CD4-positive, alpha-beta T cell treated with Interleukin-1 beta for 1 hour (primary cell): ENCODE measurements at places on chromosomes 5 and 9.

DNA sequence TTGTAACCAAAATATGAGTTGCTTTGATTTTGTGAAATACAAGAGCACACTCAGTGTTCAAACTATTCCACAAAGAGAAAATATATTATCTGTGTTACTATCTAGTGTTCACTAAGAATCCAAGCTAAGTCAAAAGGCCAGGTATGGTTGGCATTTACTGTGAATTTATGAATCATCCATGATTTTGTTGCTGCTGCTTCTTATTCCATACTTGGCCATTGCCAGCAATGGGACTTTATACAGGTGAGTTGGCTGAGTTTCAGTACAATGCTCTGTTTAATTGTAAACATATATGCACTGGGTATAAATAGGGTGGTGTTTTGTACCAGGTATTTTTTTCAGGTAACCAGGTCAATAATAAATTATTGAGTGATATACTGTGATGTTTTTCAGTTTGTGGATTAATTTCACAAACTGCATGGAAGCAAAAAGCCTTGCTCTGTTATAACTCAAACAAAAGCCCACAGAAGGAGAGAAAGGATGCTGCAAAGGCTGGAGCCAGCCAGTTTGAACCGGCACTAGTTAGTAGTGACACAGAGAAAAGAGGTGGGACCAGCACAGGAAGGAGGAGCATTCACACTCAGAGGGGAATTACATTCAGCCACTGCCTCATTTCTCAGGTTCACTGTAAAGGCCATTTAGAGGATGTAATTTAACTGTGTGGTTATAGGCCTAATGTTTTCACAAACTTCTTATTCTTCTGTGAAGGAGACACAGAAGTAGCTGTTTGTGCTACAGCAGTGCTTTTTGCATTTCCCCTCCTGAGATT, 381.8 kb downstream of the ADGRV1 start:
- DNase-seq: peak; percentile 41

GRCh38 chr5:91418158-91418557, 35.0 kb upstream of the ARRDC3 start:
- no peak for DNase-seq

- DNase-seq: no peak
These were observed 12.7 kb downstream of the SLC1A3 start for GRCh38 chr5:36619012-36619635.

DNA sequence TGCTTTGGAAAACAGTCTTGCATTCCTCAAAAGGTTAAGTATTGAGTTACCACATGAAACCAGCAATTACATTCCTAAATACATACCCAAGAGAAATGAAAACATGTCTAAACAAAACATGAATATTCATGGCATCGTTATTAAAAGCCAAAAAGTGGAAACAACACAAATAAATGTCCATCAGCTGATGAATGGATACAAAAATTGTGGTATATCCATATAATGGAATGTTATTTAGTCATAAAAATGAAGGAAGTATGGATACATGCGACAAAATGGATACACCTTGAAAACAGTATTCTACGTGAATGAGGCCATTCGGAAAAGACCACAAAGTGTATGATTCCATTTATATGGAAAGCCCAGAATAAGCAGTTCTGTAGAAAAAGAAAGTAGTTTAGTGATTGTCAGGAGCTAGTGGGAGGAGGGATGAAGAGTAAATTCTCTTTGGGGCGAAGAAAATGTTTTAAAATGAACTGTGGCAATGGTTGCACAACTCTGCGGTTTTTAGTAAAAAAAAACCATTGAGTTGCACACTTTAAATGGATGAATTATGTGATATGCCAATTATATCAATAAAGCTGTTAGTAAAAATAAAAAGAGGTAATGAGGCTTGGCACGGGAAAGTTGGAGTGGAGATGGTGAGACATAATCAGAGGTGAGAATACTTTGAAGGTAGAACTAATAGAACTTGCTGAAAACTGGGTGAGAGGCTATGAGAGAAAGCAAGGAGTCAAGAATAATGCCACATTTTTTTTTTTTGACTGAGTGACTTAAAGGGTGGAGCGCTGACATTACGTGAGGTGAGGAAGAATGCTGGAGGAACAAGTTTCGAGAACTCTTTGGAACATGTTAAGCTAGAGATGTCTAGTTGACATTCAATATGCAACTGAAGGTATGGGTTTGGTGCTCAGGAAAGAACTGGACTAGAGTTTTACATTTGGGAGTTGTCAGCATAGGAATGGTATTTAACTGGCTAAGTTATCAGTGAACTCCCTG, 194.9 kb upstream of the ZNF608 start:
- no peak for DNase-seq

- DNase-seq: peak; percentile 89
These were observed 10.4 kb upstream of the NHP2 start for GRCh38 chr5:178163772-178164735.

DNA sequence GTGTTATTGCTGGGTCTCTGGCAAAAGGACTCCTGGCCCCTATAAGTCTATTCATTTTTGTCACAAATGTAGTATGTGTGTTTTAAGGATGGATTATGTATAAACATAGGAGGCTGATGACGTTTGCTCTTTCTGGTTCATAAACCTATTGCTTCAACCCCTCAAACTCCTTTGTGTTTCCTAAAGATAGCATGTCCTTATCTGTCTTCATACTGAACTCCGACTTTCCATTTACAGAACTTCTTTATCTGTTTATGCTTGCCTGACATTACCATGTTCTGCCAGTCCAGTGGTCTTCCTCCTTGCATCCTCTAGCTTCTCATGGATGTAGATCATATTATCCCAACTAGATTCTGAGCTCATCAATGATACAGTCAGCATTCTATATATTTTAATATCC, 46.1 kb downstream of the ARHGEF28 start:
- DNase-seq: no peak

- peak; percentile 14 for DNase-seq
These were observed 4.6 kb downstream of the TEX48 start for GRCh38 chr9:114677418-114677817.

DNA sequence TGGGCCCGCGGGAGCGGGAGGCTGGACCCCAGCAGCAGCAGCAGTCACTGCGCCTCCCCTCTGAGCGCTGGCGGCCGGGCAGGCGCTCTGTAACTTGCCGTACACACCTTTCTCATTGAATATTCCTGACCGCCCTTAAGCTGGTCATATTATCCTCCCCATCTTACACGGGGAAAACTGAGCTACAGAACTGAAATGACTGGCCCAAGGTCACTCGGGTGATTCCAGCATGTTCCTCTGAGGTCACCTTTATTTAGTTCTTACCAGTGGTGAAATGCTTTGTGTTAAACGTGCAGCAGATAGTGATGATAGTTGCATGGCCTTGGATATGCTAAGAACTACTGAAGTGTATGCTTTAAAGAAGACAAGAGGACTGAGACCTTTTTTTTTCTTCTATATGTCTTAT, 607 bp downstream of the UQCRQ start:
- no peak for DNase-seq

DNA sequence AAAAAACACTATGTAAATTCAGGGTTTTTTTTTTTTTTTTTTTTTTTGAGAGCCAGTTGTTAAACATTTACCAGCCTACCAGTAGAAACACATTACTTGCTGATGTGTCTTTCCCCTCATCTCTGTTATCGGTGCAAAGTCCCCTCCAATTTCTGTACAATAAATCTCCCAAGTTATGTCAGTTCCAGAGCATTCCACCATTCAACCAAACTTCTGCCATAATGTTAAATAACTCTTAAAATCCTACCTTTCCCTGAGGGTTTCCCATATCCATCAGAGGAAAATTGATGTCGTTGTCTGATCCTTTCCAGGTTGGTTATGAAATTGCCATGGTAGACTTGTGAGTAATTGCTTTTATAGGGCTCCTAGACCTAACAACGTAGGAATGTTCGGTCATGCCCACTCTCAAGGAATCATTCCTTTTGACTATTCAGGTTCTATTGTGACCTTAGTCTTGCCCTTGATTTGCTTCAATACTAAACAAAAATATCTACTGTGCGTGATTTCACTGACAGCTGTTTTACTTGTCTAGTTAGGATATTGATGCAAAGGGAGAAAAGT, 5.6 kb upstream of the PPP2R2B start:
- no peak for DNase-seq

DNA sequence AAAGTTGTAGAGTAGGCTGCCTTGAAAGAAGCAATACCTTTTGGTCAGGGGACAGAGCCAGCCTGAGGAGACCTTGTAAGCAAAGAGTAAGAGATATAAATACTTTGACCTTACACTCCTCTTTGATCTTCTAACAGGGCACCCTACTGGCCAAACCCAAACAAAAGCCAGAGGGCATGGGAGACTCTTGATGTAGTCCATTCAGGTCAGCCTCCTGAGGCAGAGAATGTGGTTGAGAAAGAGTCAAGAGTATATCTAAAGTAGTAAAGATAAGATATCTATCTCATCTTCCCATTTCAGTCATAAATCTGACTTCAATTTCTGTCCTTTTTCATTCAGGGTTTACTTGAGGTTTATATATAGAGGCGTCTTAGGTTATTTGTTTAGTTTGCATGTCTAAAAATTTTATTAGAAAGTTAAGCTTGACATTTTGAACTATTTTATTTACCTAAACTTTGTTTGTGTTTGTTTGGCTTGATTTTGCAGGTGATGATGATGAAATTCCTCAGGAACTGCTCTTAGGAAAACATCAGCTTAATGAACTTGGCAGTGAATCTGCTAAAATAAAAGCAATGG, 125.7 kb downstream of the NIPBL start:
- DNase-seq: no peak

- no peak for DNase-seq
These were observed 145.1 kb downstream of the NXNL2 start for GRCh38 chr9:88680041-88680440.
